ENCODE measurements at places on chromosomes 7 and 10.
A peak's percentile ranks its signal among the peaks of the same experiment; 100 is the strongest.

DNA sequence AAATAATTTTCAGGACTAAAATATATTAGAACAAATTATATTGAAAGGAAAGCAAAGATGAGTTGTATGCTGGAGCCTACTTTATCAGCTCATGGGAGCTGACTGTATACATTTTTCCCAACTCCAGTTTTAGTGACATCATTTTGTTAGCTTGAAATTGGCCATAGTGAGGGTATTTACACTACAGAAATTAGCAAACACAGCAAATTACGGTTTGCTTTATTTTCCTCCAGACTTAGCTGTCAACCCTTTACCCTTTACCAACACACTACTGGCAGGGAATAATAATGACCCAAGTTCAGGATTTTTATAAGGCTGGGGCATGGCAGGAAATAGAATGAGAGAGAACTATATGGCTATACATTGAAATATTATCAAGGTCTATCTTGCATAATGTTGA, 120.3 kb upstream of the PRSS1 start:
- DNase-seq, result no peak

DNA sequence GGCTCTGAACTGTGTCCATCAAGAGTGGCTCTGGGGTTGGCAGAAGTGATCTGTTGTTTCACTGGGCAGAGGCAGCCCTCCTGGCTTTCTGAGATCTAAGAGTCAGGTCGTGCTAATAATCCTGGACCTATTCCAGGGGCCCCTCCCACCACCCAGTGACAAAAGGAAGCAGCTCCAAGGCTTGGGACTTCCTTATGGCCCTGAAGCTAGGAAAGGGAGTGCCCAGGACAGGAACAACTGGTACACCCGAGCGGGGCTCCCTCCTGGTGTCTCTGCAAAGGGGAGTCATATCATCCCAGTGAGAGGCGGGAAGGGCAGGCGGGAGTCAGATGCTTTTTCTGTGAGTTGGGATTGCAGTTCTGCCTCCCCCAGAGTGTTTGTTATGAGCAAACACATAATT, 32.3 kb downstream of the RPS24 start:
- DNase-seq, result no peak

DNA sequence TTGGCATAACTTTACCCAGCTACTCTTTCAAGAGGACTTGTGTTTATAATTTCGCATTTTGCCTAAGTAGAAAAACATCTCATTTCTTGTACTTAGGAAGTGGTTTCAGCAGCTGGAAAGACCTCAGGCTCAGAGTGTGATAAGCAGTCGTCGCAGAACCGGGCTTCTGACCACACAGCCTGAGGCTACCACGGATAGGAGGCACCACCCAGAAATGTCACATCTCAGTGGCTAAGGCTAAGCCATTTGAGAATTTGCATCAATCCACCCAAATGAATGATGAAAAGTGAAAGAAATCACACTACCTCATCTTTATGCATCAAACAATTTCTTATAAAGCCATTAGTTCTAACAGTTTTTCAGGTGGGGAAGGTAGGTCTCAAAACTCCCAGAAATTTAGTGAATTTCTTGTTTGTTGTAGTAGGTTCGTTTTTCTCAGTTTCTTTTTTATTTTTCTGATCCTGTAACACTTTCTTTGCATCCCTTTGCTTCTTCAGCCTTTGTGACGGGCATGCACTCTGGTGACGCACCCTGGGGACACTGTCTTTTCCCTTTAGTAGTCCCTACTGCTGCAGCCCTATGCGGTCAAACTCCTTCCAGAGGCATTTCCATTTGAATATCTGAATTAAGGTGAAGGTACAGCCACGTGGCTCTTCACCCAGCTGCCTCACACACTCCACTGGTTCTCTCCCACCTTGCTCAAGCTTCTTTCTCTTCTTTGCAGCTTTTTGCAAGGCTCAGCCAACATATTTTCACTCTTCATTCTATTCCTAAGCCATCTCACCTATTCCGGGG, 68.5 kb downstream of the MAP3K8 start:
- DNase-seq, result peak; percentile 25

GRCh38 chr7:37924491-37925041, 4.1 kb downstream of the EPDR1 start:
- DNase-seq, result no peak

DNA sequence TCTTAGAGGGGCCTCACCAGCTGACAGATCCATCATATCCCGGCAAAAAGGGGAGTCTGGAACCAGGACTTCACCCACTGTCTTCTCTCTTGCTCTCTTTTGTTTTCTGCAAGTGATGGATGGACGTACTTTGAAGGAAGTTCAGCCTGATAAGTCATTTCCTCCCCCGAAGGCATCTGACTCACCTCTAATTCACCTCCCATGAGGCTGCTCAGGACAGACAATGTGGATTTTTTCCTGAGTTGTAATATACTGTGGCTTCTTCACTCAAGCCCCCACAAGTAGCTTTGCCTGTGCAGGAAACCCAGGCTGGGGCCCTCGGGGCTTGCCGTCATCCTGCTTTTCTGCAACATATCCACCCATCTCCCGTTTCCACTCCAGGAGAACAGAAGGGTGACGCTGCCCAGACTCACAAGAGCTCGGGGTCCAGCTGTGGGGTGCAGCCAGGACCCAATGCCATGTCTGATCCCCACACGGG, 70.4 kb downstream of the ASB13 start:
- DNase-seq, result no peak

GRCh38 chr7:85736085-85736484, 549.2 kb upstream of the SEMA3D start:
- no peak for DNase-seq
